Nephron progenitor cell (in vitro differentiated cells): ENCODE measurements at places on chromosomes 7 and 10.

GRCh38 chr7:32318300-32319011 lies 171.7 kb downstream of the LSM5 start:
- no peak for DNase-seq
- H3K27ac ChIP-seq, result no peak overlapping the region
- H3K4me1 ChIP-seq, result peaks cover 5% of the 10 kb centered on the region
- peaks cover 22% of the 10 kb centered on the region for H3K27me3 ChIP-seq

GRCh38 chr10:124002391-124003069 lies 90.9 kb downstream of the CHST15 start:
- H3K36me3 ChIP-seq, result no peaks in the 10 kb centered on the region
- H3K4me1 ChIP-seq, result peaks cover 38% of the 10 kb centered on the region
- H3K27ac ChIP-seq, result no peak overlapping the region
- peaks cover 12% of the 10 kb centered on the region for H3K27me3 ChIP-seq
- no peak for DNase-seq
- H3K4me3 ChIP-seq, result no peak overlapping the region

- peaks cover 28% of the 10 kb centered on the region for H3K4me1 ChIP-seq
- no peak for DNase-seq
- H3K27ac ChIP-seq, result no peak overlapping the region
Measured at GRCh38 chr7:47513741-47514241, 68.1 kb downstream of the TNS3 start.

DNA sequence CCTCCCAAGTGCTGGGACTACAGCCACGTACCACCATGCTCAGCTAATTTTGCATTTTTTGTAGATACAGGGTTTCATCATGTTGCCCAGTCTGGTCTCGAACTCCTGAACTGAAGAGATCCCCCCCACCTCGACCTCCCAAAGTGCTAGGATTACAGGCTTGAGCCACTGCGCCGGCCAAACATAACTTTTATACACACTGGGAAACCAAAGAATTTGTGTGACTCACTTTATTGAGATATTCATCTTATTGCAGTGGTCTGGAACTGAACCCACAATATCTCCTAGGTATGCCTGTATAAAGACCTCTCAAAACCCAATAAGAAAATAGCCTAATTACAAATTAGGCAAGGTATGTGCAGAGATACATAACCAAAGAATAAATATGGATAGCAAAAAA lies 182.6 kb upstream of the FEZF1 start:
- H3K27me3 ChIP-seq, result no peaks in the 10 kb centered on the region
- H3K27ac ChIP-seq, result no peak overlapping the region
- H3K36me3 ChIP-seq, result no peaks in the 10 kb centered on the region
- no peaks in the 10 kb centered on the region for H3K4me1 ChIP-seq
- no peak overlapping the region for H3K4me3 ChIP-seq

DNA sequence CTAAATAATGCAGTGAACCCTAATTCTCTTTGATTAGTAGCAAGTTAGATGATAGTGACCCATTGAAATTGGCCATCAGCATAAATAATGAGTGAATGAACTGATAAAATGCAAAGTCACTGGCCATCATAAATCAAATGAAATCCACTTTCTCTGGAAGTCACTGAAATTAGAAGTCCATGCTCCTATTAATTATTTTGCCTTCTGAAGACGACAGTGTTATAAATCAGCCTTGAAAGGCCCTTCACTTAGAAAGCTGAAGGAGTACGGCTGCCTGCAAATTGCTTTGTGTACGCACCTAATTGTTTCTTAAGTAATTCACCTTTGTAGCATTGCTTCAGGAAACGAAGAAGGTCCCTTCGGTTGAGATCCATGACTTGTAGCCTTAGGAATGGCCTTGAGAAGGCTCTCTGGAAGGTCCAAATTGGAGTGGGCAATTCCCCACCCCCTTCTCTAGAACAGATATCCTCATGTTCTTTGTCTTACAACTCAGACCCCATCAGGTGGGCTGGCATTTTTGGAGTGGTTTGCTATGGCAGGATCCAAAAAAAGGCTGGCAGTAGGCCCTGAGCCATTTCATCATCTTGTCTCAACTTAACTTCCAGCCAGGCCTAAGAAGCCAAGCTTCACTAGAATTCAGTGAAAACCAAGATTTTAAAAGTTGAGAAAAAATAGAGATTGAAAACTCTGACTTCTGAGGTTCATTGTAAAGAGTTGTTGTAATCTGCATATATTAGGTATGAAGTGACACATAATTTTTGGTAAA lies 420.3 kb downstream of the LRMDA start:
- DNase-seq, result no peak
- no peaks in the 10 kb centered on the region for H3K36me3 ChIP-seq
- H3K27me3 ChIP-seq, result peaks cover 2% of the 10 kb centered on the region
- H3K27ac ChIP-seq, result no peak overlapping the region
- peak overlapping the region; percentile 26 for H3K4me3 ChIP-seq

DNA sequence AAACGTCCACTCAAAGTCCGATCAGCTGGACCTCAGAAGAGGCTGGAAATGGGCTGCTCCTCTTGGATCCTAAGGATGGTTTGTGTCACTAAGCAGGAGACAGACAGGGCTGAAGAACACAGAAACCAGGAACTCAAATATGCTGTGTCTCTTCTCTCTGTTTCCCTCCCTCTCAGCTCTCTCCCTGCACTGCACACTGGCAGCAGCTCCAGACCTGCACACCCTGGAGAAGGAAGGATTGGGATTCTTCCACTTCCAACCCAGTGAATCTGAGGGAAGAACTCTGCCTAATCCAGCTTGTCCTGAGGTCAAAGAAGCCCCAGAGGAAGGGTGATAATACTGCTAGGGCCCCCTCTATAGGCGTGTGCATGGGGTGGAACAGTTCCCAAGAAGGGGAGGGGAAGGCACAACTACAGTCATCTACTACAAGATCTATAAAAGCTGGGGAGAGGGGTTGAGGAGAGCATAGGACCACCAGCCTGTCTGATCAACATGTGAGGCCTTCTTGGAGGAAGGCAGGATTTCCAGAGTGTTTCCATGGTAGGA lies 22.7 kb upstream of the ZCCHC24 start:
- peak overlapping the region; percentile 41 for H3K27ac ChIP-seq
- no peaks in the 10 kb centered on the region for H3K36me3 ChIP-seq
- no peak for DNase-seq

- DNase-seq, result no peak
- no peaks in the 10 kb centered on the region for H3K4me1 ChIP-seq
- no peak overlapping the region for H3K27ac ChIP-seq
- H3K4me3 ChIP-seq, result no peak overlapping the region
- no peaks in the 10 kb centered on the region for H3K27me3 ChIP-seq
Measured at GRCh38 chr7:145030754-145031153, 194.9 kb upstream of the TPK1 start.

DNA sequence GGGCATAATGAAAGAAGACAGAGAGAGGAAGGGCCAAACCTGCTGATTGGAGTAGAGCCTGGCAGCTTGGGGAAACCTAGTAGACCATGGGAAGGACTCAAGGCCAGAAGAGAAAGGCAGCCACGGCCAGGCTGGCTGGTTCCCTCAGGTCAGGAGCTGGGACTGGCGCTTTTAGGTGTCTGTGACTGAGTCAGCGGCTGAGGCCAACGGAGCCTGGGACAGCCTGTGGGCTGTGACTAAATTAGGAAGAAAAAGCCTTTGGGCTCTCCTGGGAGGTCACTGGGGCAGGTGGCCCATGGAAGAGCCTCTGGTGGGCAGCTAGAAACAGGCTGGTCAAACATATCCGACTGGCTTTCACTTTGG lies 108.9 kb upstream of the PDCD4 start:
- DNase-seq, result no peak
- no peak overlapping the region for H3K27ac ChIP-seq
- no peak overlapping the region for H3K4me3 ChIP-seq
- peaks cover 35% of the 10 kb centered on the region for H3K4me1 ChIP-seq
- no peaks in the 10 kb centered on the region for H3K27me3 ChIP-seq

DNA sequence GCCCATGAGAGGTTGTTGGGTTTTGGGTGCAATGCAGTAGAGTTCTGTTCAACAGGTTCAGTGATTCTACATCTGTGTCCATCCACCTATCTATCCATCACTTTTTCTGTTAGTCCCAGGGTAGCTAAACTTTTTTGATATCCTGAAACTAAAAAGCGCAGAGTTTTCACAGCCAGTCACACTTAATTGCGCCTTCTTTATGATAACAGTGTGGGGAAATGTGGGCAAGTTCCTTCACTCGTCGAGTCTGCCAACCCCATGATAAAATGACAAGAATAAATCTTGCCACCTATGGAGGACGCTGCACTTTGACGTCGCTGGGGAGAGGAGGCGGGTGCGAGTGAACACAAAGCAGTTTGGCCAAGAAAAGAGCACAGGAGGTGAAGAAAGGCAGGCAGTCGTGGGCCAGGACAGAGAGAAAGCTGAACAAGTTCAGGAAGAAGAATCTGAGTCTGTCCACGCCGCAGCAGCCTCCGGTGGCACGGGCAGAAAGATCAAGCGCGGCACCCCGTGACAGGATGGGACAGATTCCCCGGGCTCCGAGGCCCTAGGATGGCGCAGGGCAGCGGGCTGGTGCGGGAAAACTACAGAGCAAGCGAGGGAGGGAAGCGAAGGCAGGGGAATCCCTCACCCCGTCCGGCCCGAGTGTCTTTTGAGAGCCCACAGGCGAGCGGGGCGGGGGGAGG lies 9.2 kb downstream of the SP8 start:
- H3K36me3 ChIP-seq, result no peaks in the 10 kb centered on the region
- H3K27ac ChIP-seq, result no peak overlapping the region
- no peak for DNase-seq

GRCh38 chr7:80444811-80445210 lies 67.1 kb downstream of the GNAT3 start:
- no peak overlapping the region for H3K4me3 ChIP-seq
- H3K36me3 ChIP-seq, result no peaks in the 10 kb centered on the region
- H3K27me3 ChIP-seq, result no peaks in the 10 kb centered on the region
- DNase-seq, result no peak
- no peak overlapping the region for H3K27ac ChIP-seq
